ENCODE measurements at places on chromosomes 3 and 15.
A peak's percentile ranks its signal among the peaks of the same experiment; 100 is the strongest.

- DNase-seq = no peak
These were observed 2.2 kb downstream of the SATB1 start for GRCh38 chr3:18422972-18423371.

DNA sequence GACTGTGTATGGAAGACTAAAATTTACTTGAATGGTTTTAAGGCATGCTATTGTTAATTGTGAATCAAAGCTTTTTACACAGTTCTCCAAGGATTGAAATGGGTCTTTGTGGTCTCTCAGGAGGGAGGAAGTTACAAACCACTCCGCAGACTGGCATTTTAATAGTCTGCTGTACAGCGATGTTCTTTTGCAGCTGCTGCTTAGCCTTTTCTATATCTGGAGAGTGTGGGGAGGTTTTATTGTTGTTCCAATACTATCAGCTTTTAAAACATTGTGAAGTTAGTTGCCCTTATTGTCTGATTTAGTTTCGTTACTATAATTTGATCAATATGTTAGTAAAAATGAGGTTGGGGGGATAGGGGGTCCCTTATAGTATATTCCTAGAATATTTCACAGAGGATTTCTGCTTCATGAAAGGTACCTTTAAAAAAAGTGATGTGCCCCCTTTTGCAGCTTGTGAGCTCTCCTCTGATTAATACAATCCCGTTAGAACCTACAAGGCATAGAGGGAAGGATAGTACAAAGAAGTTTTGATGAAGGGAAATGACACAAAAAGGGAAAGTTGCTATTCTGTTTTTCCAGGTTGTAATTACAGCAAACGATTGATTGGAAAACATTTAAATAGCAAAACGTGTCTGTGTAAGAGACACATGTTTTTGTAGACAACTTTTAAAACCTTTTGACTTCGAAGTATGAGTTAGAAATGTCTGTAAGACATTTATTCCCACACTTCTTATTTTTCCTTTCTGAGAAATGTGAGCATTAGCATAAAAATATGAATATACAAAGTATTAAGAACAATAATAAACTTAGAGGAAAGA lies 158.3 kb upstream of the CGNL1 start:
- no peak for DNase-seq

DNA sequence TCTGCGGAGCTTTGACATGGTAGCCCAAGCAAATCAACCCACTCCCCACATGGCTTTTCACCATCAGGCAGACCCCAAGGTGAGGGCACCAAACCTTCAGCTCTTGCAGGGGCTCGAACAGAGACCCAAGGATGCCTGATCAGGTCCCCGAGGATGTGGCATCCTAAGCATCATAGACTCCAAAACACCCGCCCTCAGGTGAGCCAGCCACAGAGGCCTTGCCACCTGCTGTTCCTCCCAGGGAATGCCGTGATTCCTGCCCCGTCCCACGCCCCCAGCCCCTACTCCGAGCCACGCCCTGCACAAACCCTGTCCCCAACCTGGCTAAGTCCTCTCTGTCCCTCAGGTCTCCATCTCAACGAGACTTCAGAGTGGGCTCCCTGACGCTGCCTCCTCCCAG lies 34.7 kb upstream of the SLC41A3 start:
- DNase-seq = peak; percentile 52

GRCh38 chr3:136414476-136414875 lies 164.3 kb downstream of the PCCB start:
- DNase-seq = no peak

DNA sequence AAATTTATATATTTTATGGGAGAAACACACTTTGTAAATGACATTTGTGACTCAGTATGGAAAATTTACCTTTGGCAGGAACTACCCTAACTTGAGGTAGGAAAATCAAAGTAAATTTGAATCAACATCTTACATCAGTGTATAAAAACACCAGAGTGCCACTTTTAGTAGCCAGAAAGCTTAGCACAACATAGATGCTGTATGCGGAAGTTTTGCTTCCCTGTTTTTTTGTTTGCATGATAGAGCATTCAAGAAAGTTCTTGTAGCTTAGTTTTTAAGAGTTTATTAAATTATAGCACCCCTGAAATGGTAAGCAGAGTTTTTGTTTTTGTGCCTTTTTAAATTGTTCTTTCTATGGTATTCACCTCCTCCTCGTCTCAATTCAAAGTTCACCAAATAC lies 120.8 kb upstream of the RAP2B start:
- no peak for DNase-seq

- no peak for DNase-seq
These were observed 43.8 kb downstream of the DCP1A start for GRCh38 chr3:53303549-53303948.

DNA sequence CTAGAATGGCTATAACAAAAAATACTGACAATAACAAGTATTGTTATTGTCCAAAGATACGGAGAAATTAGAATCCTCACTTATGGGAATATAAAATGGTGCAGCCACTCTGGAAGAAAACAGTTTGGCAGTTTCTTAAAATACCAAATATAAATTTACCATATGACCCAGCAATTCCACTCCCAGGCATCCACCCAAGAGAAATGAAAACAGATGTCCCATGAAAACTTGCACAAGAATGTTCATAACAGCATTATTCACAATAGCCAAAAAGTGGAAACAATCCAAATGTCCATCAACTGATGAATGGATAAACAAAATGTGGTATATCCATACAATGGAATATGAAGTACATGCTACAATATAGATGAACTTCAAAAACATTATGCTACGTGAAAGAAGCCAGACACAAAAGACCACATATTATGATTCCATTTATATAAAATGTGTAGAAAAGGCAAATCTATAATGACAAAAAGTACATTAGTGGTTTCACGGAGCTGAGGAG lies 9.4 kb downstream of the AAGAB start:
- DNase-seq = no peak

DNA sequence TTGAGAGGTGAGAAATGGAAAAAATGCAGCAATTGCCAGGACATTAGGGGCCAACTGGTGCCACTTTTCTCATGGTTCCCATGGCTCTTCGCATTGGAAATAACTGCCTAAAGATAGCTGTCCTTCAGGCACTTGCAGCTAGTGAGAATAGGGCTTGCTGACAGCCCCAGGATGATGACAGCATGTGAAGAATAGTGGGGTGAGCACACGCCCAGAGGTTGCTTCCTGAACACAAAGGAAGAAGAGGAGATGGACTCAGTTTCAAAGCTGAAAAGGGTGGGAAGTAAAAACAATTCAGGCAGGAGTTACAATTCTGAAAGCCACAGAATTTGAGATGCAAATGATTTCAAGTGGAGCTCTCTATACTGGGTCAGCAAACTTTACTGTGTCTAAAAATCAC lies 45.6 kb downstream of the TNFAIP8L3 start:
- DNase-seq = no peak

- no peak for DNase-seq
These were observed 32.4 kb upstream of the NMNAT3 start for GRCh38 chr3:139710212-139710611.

DNA sequence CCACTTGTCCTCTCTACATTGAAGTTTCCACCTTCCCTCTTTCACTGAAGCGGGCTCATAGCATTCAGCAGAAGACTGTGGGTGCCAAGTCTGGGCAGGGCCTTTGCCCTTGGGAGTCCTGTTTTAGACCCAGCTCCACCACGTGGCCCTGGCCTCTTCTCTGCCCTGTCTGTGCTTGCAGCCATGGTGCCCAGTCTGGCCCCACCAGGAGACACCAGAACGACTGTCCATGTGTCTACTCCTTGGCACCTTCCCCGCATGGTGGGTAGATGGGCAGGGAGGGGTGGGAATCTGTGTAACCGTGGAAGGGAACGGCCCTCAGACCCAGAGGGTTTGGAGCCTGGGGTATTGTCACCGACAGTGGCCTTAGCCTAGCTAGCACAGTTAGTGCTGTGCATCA lies 17.9 kb upstream of the EMC3 start:
- no peak for DNase-seq

DNA sequence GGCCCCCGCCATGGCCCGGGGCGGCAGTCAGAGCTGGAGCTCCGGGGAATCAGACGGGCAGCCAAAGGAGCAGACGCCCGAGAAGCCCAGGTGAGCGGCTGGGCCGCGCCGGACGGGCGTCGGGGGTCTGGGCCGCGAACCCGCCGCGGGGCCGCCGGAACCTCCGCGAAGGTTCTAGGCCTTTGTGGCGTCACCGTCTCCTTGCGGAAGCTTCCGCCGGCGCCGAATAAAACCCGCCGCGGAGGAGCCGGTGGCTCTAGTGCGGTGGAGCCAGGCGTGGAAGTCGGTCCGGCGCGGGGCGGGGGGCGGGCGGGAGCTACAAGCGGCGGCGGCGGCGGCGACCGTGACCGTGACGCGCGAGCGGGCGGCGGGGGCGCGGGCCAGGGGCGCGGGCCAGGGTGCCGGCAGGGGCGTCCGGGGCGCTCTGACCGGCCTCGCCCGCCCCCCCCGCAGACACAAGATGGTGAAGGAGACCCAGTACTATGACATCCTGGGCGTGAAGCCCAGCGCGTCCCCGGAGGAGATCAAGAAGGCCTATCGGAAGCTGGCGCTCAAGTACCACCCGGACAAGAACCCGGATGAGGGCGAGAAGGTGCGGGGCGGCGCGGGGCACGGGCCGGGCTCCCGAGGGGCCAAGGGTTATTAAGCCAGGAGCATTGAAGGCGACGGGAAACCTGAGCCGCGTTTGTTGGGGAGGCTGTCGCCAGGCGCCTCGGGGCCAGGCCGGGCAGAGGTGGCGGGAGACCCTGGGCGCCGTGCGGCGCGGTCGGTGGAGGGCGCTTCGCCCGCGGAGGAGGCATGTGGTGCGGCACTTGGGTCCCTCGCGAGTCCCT lies at the start of gene DNAJA4:
Gene DNAJA4 (plus strand): TSS at position 259 of the 833 bp plus-strand sequence. CDS start 202 bp downstream, at position 461.
- peak; percentile 71 for DNase-seq

DNA sequence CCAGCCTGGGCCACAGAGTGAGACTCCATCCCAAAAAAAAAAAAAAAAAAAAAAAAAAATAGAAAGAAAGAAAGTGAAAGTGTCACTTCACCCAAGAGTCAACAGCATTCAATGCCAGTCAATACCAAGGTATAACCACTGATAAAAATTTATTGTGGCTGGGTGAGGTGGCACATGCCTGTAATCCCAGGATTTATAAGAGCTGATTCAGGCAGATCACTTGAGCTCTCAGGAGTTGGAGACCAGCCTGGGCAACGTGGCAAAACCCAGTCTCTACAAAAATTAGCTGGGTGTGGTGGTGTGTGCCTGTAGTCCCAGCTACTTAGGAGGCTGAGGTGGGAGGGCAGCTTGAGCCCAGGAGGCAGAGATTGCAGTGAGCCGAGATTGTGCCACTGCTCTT lies 46.5 kb upstream of the PIK3CB start:
- DNase-seq = no peak

DNA sequence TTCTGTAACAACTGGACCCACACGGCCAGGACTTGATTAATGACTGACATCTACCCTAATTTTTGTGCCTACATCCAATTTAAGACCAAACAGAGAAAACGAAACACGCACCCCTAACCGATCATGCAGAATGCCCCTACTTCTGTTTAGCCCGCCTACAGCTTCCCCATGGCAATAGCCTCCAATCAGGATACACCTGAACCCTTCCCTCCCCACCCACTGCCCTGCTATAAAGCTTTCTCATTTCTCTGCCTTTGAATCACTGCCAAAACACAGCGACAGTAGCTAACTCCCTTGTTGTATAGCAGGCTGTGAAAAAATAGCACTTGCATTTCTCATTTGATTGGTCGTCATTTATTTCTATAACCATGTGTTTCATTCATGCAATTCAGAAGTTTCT lies 45.2 kb upstream of the DPPA4 start:
- DNase-seq = no peak

GRCh38 chr3:134622806-134623365 lies 27.9 kb downstream of the KY start:
- peak; percentile 40 for DNase-seq

Measured in aorta (tissue), 5 donors.